ENCODE measurements at places on chromosomes 2 and 18.

DNA sequence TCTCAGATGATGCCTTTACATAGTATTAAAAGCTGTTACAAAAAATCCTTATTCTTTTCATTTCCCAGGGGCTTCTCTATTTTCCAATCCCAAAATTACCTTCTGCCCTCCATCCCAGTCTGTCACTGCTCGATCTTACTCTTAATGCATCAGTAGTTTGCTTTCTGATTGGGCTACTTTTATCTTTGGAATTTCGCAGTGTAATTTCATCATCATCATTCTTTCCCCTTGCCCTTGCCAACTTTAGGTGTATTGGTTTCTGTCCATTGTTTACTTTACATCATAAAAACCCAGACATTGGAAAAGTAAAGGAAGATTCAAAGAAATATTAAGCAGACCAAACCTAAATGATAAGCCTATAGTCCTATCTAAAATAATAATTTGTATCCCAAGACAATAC, 457.2 kb downstream of the PIK3C3 start:
- DNase-seq, result no peak

DNA sequence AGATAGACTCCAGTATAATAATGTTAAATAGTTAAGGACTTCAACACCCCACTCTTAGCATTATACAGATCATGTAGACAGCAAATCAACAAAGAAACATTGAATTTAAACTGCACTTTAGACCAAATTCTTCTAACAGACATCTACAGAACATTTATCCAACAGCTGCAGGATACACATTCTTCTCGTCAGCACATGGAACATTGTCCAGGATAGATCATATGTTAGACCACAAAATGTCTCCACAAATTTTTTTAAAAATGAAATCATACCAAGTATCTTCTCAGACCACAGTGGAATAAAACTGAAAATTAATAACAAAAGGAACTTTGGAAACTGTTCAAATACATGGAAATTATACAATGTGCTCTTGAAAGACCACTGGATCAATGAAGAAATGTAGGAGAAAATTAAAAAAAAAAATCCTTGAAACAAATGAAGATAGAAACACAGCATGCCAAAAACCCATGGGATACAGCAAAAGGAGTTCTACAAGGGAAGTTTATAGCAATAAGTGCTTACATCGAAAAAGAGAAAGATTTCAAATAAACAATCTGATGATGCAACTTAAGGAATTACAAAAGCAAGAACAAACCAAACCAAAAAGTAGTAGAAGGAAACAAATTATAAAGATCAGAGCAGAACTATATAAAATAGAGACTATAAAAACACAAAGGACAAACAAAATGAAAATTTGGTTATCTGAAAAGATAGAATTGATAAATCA, 12.3 kb upstream of the SPP2 start:
- DNase-seq, result no peak

- DNase-seq, result no peak
These were observed 66.5 kb downstream of the ABI2 start for GRCh38 chr2:203394519-203395227.

DNA sequence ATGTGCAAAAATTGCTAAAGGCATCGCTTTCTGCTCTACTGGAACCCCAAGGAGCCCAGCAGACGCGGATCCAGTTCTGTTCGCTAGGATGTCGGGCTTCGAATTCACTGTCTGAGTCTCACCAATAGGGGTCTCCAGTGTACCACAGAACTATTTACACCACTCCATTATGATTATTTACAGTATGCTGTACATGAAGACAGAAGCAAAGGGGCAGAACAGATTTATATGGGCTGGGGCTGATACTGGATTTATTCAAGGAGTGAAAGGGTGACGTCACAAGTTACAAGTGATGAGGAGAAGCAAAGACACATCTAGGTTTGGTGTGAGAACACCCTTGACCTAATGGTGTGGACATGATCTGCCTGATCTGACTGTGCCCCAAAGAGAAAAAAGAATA, 185.3 kb upstream of the ATP5MC3 start:
- no peak for DNase-seq

- DNase-seq, result no peak
These were observed 58.3 kb downstream of the FEZ2 start for GRCh38 chr2:36539631-36540030.

DNA sequence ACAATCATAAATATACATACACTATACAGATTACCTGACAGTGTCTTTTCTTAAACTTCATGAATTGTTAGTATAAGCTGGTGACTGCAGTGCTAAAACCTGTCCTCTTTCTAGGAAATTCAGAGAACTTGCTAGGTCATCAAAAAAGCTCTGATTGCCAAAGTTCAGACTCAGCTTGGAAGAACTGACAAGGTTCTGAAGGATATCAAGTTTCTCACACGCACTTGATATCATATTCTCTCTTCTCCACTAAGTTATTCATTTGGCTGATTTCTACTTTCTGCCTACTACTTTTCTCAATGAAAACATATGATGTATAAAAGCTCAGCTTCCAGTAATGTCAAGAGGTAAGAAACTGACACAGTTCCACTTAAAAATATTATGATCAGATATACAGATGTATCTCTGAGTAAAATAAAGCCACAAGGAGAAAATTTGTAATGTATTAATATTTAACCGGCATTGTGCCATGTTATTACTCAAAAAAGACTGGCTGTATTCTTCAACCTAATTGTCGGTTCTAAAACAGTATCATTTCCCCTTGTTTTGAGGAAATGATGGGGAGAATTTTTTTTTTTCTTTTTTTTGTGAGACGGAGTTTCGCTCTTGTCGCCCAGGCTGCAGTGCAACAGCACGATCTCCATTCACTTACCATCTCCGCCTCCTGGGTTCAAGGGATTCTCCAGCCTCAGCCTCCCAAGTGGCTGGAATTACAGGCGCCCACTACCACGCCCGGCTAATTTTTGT, 2.4 kb downstream of the OSBPL1A start:
- no peak for DNase-seq

- no peak for DNase-seq
These were observed 397.8 kb downstream of the NBAS start for GRCh38 chr2:15163326-15163725.

GRCh38 chr2:166106431-166107015, 21.3 kb downstream of the SCN1A start:
- no peak for DNase-seq

GRCh38 chr2:202881570-202881969, 10.0 kb upstream of the ICA1L start:
- no peak for DNase-seq

GRCh38 chr2:134426721-134427120, 172.8 kb downstream of the MGAT5 start:
- no peak for DNase-seq
